ENCODE measurements at places on chromosomes 3 and 15.

DNA sequence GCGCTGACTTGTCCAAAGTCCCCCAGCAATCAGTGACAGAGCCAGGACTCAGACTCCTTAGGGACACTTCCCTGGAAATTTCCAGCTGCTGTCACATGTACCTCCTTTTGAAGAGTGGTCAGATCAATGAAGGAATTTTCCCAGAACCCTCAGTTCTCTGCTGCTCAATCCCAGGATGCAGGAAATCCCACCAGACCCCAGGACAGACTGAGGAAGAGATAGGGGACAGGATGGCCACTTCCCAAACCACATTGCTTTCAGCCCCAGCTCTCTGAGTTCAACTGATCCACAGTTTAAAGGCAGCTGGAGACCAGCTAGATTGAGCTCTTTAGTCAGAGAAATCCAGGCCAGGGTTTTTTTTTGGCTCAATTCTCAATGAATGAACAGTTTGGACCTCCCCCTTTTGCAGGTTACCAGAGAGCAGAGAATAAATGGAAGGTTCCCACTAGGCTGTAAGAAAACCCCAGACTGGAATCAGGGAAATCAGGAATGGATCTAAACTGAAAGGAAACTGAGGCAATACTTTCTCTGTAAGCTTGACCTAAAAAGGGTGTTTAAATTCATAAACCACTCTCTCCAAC is 1.5 kb downstream of the CYP1A1 start:
- H3K27me3 ChIP-seq: peaks cover 31% of the 10 kb centered on the region
- H3K27ac ChIP-seq: no peak overlapping the region
- H3K4me1 ChIP-seq: peaks cover 11% of the 10 kb centered on the region
- DNase-seq: no peak
- no peaks in the 10 kb centered on the region for H3K36me3 ChIP-seq

DNA sequence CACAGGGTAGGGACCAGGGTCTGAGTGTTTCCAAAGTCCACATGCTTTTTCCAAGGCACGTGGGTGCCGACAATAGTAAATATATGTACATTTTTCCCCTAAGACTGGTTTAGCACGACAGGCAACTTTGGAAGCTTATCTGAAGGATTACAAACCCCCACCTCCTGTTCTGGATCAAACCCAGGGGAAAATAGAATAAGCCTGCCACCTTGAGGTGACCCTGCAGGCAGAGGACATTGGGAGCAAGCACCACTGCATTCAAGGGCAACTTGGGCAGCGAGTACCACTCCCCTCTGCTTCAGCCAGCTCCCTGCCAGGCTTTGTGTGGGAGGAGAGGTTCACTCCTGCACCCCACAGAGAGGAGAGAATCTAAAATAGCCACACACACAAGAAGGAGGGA is 44.8 kb downstream of the KBTBD12 start:
- peaks cover 30% of the 10 kb centered on the region for H3K4me1 ChIP-seq
- no peaks in the 10 kb centered on the region for H3K36me3 ChIP-seq
- no peak overlapping the region for H3K27ac ChIP-seq
- no peak for DNase-seq

DNA sequence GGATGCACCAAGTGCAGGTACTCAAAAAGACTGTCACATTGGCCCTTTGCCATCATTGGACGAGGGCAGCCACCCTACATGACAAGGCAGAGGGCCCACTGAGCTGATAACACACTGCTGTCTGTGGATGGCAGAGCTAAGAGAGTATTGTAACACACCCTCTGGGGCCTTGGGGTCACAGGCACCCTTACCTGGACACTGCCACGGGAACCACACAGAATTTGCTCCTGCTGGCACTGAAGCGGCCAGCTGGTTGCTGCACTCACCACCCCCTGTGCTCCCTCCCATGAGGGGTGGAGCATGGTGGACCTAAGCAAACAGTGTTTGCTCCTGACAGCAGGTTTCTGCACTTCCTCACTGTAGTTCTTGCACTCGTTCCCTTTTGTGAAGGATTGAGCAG is 208.2 kb upstream of the SGO1 start:
- no peak overlapping the region for H3K27ac ChIP-seq
- DNase-seq: no peak
- H3K4me1 ChIP-seq: peaks cover 11% of the 10 kb centered on the region
- H3K4me3 ChIP-seq: no peak overlapping the region
- no peaks in the 10 kb centered on the region for H3K27me3 ChIP-seq

GRCh38 chr3:75938921-75939320 is 153.6 kb upstream of the ZNF717 start:
- no peaks in the 10 kb centered on the region for H3K27me3 ChIP-seq
- H3K27ac ChIP-seq: no peak overlapping the region
- no peak for DNase-seq
- no peak overlapping the region for H3K4me3 ChIP-seq

DNA sequence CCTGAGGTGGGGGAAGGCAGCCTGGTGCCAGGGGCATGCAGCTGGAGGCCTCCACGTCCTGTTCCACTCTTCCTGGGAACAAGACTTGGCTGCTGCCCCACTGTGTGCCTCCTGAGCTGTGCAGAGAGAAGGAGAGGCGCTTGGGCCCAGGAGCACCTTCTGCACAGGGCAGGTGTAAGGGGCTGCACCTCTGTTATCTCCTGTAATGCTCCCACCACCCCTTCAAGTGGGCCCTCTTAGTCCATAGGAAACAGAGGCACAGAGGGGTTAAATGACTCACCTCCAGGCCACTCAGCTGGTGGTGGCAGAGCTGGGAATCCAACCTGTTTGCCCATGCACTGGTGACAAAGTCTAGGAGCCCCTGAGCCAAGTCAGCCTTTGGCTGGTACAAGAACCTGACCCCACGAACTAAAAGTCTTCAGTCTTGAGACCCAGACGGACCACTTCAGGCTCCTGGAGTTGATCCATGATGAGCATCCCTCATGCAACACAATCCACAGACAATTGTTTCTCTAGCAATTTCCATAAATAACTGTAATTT is 93.2 kb downstream of the IQSEC1 start:
- no peak overlapping the region for H3K4me3 ChIP-seq
- no peak for DNase-seq
- H3K27me3 ChIP-seq: no peaks in the 10 kb centered on the region
- no peak overlapping the region for H3K27ac ChIP-seq

DNA sequence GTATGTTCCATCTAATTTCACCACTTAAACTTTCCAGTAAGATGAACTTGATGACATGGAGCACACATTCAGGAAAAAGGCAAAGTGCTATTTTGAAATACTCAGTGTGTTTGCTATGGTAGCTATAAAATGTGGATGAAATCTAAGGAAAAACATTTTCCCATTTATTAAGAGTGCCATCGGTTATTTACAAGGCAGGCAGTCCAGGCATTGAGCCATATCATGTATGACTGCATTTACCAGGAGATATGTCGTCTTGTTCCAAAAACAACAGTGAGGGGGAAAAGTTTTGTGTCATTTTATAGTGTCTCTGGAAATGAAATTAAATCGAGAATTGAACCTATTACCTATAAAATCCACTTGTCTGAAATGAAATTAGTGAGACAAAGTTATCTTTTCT is 13.7 kb downstream of the ANXA2 start:
- H3K36me3 ChIP-seq: peaks cover 42% of the 10 kb centered on the region
- no peaks in the 10 kb centered on the region for H3K27me3 ChIP-seq
- peaks cover 58% of the 10 kb centered on the region for H3K4me1 ChIP-seq
- no peak overlapping the region for H3K4me3 ChIP-seq

GRCh38 chr15:101172501-101173071 is 79.3 kb downstream of the CHSY1 start:
- no peak overlapping the region for H3K27ac ChIP-seq
- no peaks in the 10 kb centered on the region for H3K27me3 ChIP-seq
- DNase-seq: no peak
- peaks cover 5% of the 10 kb centered on the region for H3K4me1 ChIP-seq
- no peak overlapping the region for H3K4me3 ChIP-seq

DNA sequence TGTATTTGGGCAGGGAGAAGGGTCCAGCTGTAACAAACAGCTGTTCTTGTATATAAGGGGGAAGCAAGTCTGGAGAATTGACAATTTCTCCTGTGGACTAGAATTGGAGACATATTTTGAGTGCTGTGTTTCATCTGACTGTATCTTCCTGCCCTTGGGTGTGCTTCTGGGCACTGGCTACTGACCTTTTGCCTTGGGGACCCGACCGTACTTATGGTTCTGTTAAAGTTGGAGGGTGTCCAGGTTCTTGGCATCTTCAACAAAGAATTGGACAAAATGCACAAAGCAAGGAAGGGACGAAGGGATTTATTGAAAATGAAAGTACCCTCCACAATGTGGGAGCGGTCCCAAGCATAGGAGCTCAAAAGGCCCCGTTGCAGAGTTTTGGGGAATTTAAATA is 31.0 kb downstream of the MAP2K1 start:
- no peaks in the 10 kb centered on the region for H3K36me3 ChIP-seq
- no peak overlapping the region for H3K27ac ChIP-seq
- DNase-seq: no peak
- H3K4me3 ChIP-seq: peak overlapping the region; percentile 13
- H3K27me3 ChIP-seq: no peaks in the 10 kb centered on the region

- no peaks in the 10 kb centered on the region for H3K36me3 ChIP-seq
- peaks cover 12% of the 10 kb centered on the region for H3K4me1 ChIP-seq
- no peak overlapping the region for H3K27ac ChIP-seq
- peaks cover 6% of the 10 kb centered on the region for H3K27me3 ChIP-seq
- no peak for DNase-seq
Measured at GRCh38 chr15:70557521-70558258, 205.7 kb downstream of the UACA start.

DNA sequence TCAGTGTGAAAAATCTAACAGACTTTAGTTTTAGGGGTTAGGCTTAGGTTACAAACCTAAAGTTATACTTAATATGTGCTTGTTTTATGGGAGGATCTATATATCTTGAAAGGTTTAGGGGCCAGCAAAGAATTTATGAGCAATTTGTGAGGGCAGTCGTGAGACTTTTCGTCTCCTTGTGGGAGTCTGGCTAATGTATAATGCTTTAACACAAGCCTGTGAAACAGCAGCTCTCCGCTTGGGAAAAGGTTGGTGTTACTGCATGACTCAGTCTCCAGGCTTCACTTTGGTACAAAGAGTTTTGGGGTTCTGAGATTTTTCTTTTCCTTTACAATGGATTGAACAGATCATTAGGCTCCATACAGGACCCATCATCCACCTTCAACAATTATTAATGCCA is 79.0 kb upstream of the MFGE8 start:
- peaks cover 12% of the 10 kb centered on the region for H3K4me1 ChIP-seq
- no peak overlapping the region for H3K27ac ChIP-seq
- no peak overlapping the region for H3K4me3 ChIP-seq
- no peaks in the 10 kb centered on the region for H3K27me3 ChIP-seq
- DNase-seq: no peak

GRCh38 chr3:181317508-181317907 is 328.0 kb upstream of the DNAJC19 start:
- no peaks in the 10 kb centered on the region for H3K4me1 ChIP-seq
- H3K36me3 ChIP-seq: no peaks in the 10 kb centered on the region
- no peak overlapping the region for H3K27ac ChIP-seq
- no peaks in the 10 kb centered on the region for H3K27me3 ChIP-seq

- peaks cover 36% of the 10 kb centered on the region for H3K36me3 ChIP-seq
- H3K4me3 ChIP-seq: no peak overlapping the region
- H3K4me1 ChIP-seq: peaks cover 40% of the 10 kb centered on the region
- H3K27ac ChIP-seq: no peak overlapping the region
- no peak for DNase-seq
Measured at GRCh38 chr3:124815781-124816180, 71.4 kb downstream of the ITGB5 start.

DNA sequence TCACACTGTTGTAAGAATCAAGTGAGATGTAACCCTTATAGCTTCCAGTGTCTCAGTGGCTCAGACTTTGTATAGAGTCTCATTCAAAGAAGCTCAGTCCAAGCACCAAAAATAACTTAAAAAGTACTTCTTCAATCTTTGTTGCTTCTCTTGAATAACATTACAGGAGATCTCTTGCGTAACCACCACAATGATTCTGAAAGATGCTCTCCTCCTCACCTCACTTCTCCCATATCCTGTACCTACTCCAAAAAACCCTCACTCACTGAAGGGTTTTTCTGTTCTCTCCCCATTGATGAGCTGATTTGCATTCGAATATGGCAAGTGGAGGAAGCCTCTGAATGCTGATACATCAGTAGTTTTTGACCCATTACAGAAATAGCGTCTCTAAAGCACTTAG is 39.4 kb upstream of the MRPS22 start:
- DNase-seq: no peak
- no peak overlapping the region for H3K4me3 ChIP-seq
- no peaks in the 10 kb centered on the region for H3K4me1 ChIP-seq
- H3K27me3 ChIP-seq: no peaks in the 10 kb centered on the region
- H3K36me3 ChIP-seq: no peaks in the 10 kb centered on the region

- no peak overlapping the region for H3K27ac ChIP-seq
- H3K4me3 ChIP-seq: no peak overlapping the region
- no peak for DNase-seq
- no peaks in the 10 kb centered on the region for H3K4me1 ChIP-seq
- H3K27me3 ChIP-seq: no peaks in the 10 kb centered on the region
Measured at GRCh38 chr15:100200287-100200880, 141.4 kb downstream of the ADAMTS17 start.

DNA sequence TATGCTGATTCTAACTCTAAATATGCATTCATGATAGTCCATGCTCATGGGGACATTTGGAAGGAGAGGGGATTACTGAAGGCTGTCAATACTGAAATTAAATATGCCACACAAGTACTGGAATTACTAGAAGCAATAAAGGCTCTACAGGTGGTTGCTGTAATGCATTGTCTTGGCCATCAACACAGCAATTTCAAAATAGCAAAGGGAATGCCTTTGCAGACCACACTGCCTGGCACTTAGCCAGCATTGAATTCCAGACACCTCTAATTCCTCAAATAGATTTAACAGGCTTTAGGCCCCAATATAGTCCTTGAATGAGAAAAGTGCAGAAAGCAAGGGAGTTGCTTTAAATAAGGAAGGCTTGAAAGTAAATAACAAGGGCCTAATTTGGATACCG is 115.8 kb upstream of the PLCL2 start:
- H3K36me3 ChIP-seq: no peaks in the 10 kb centered on the region
- no peak overlapping the region for H3K4me3 ChIP-seq
- no peaks in the 10 kb centered on the region for H3K4me1 ChIP-seq
- DNase-seq: no peak

GRCh38 chr3:13655061-13655913 is 106.4 kb downstream of the FBLN2 start:
- H3K4me3 ChIP-seq: peak overlapping the region; percentile 35
- DNase-seq: no peak
- H3K4me1 ChIP-seq: peaks cover 29% of the 10 kb centered on the region
- H3K27ac ChIP-seq: no peak overlapping the region
- no peaks in the 10 kb centered on the region for H3K36me3 ChIP-seq

GRCh38 chr3:172194702-172195406 is 155.5 kb downstream of the FNDC3B start:
- H3K27me3 ChIP-seq: no peaks in the 10 kb centered on the region
- H3K27ac ChIP-seq: no peak overlapping the region

DNA sequence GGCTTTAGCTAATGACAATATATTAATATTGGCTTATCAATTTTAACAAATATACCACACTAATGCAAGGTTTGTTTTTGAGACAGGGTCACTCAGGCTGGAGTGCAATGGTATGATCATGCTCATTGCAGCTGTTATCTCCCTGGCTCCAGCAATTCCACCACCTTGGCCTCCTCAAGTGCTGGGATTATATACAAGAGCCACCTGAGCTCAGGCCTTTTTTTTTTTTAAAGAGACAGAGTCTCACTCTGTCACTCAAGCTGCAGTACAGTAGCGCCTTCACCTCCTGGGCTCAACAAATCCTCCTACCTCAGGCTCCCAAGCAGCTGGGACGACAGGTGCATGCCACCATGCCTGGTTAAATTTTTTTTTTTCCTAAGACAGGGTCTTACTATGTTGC is 11.7 kb downstream of the DLG1 start:
- no peak for DNase-seq
- H3K27me3 ChIP-seq: no peaks in the 10 kb centered on the region
- H3K27ac ChIP-seq: no peak overlapping the region
- no peak overlapping the region for H3K4me3 ChIP-seq

All from esophagus muscularis mucosa (tissue), 4 donors.